Tibial nerve (tissue), 4 donors: ENCODE measurements at places on chromosomes 2 and 18.

DNA sequence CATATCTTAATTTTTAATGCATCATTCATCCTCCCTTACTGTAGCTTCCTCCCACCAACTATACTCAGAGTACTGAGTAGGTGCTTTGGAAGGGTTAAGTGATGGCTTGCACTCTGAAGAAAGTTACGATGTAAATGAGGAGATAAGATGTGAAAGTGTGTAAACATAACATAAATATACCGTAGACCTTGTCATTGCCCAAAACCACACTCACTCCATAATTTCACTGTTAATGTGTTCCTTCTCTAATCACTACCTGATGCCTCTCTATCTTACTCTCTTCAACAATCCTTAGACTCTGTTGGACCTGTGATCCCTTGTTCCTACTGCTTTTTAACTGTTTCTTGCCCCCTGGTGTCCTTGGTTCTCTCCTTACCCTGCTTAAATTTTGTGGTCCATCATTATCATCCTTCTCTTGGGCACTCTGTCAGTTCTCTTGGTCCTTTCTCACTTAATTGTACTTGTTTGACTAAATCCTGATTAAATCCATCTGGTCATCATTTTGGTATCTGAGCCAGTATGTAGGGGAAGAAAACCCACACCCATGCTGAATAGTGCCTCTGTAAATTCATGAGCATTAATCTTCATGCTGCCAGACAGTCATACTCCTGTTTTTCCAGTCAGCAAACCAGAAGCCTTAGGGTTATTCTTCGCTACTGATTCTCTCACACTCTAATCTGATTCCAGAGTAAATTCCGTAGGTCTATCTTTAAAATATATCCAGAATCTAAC lies 45.0 kb downstream of the PMS1 start:
- DNase-seq: no peak

- no peak for DNase-seq
These were observed 66.1 kb downstream of the RBBP8 start for GRCh38 chr18:22999212-22999611.

GRCh38 chr2:160932960-160933359 lies 227.3 kb upstream of the TANK start:
- no peak for DNase-seq

GRCh38 chr18:7017013-7017412 lies 100.6 kb downstream of the LAMA1 start:
- DNase-seq: no peak

GRCh38 chr18:56795381-56795780 lies 144.2 kb downstream of the WDR7 start:
- DNase-seq: no peak

DNA sequence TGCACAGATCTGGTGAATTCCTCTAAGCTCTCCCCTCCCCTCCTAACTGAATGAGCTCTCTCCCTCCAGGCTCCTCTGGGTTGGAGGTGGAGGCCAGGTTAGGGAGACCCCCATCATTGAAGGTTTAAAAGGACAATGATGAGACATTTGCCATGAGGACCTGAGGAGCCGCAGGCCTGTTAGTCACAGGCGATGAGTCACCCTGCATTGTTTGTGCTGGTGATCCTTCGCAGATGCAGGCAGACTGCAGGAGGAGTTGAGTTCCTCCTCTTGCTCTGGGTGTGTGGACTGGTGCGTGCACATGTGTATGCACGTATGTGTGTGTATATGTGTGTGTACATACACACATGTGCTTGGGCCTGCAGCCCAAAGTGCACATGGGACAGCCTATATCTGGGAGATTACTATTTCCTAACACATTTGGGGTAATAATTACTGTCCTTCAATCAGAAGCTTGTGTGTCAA lies 42.0 kb downstream of the MCFD2 start:
- DNase-seq: peak; percentile 70

DNA sequence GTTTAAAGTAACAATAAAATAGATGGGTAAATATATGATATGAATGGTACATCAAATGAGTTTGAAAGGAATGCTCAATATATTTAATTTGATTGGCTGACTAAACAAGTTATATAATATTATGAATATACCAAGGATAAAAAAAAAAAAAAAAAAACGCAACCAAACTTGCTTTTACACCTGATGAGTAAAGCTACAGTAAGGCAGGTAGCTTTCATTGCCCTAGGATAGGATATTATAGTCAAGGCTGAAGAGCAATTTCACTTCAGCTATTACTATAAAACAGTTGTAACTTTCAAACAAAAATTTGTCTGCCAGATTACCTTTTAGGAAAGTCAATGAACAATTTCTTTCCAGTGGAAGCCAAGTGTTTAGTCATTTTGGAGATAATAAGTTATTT lies 56.8 kb upstream of the PEX13 start:
- no peak for DNase-seq

DNA sequence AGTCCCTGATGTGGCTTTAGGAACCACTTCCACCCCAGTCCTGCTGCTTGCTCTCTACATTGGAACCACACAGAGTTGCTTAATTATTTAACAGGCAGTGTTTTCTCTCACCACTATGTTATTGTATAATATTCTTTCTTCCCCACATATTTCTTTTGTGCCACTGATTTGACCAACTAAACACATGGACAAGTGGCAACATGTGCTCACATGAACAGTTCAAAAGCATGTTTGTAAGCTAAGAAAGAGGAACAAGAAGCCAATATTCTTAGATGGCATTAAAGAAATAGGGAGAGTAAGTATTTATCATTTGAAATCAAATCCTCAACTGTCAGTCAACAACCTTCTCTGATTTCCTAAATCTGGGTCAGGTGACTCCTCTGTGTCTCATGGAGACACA lies 409.6 kb downstream of the FBXO15 start:
- DNase-seq: no peak

- no peak for DNase-seq
These were observed 6.0 kb downstream of the SRBD1 start for GRCh38 chr2:45605116-45605515.

DNA sequence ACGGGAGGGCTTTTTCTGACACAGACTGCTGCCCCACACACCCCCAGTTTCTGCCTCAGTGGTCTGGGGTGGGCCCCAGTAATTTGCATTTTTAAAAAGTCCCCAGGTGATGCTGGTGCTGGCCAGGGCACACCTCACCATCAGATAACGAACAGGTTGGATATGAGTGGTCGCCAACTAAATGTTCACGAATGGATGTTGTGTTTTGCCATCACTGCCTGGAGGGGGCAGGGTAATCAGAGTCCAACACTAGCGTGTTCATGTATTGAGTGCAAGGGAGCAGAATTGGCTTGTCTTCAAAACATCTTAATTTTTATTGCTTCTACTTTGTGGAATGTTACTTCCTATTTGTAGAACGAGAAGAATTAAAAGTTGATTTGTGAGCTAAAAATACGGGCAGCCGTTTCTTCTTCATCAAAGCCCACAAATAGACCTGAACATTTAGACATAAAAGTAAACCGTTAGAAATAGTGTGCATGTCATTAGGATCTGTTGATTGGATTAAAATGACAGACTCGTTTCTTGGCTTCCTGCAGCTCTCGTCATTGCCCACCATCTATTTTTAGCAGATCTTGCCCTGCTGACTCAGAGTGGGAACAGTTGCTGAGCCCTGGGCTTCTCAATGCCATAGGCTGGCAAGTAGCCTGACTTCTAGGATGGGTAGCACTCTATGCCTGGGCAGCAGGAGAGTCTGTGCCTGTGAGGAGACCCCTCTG lies 45.2 kb downstream of the NCK2 start:
- DNase-seq: peak; percentile 35

GRCh38 chr2:102110596-102111334 lies 31.8 kb upstream of the IL1R1 start:
- DNase-seq: no peak

DNA sequence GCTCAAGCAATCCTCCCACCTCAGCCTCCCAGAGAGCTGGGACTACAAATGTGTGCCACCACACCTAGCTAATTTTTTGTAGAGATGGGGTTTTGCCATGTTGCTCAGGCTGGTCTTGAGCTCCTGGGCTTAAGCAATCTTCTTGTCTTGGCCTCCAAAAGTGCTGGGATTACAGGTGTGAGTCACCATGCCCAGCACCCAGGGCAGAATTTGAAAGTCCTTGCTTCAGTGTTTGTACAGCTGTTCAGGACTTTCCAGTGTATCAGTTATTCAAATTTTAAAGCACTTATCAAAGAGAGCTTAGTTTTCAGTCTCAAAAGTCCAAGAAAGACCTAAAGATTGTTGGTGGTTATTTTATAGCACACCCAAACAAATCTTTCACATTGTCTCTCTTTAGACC lies 43.6 kb upstream of the VPS54 start:
- no peak for DNase-seq

DNA sequence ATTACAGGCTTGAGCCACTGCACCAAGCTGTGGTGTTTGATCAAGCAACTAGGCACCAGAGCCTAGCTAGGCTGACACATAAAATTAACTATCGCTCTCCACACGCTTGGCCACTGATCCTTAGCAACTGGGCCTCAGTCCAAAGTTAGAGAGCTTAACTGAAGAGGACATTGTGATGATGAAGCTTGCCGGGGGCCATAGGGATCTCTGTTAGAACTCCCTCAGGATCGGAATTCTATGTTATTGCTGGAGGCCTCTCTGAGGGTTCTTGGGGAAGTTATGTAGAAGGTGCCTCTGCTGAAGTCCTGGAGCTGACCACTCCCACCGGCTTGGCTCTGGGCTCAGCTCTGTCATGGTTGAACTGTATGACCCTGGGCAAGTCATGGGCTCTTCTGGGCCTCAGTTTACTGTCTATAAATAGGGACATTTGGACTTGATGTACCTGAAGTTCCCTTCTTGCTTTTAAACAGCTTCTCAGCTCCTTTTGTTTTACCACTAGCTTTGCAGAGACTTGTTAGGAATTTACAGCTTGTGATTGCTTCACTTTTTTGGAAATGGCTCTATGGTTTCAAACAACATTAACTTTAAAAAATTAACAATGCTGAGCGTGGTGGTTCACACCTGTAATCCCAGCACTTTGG lies 44.1 kb downstream of the GATA6 start:
- no peak for DNase-seq

- DNase-seq: no peak
These were observed 52.3 kb upstream of the MGAT5 start for GRCh38 chr2:134201533-134201932.

DNA sequence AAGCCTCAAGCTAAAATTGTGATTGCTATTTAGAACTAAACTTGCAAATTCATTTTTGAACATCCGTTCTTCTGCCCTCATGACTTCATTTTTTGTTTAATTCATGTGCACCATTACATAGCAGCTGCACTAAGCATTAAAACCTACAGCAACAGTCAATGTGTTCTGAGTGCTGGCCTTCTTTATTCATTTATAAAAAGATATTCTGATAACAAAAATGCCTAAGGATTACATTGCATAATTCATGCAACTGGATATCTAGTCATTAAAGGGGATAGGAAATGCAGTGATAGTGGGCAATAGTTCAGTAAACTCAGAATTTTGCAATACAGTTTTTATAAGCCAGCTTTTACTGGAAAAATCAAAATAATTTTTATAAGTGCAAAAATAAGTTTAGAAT lies 294.4 kb upstream of the EPC2 start:
- no peak for DNase-seq

- no peak for DNase-seq
These were observed 76.4 kb downstream of the LTBP1 start for GRCh38 chr2:33022989-33023727.

DNA sequence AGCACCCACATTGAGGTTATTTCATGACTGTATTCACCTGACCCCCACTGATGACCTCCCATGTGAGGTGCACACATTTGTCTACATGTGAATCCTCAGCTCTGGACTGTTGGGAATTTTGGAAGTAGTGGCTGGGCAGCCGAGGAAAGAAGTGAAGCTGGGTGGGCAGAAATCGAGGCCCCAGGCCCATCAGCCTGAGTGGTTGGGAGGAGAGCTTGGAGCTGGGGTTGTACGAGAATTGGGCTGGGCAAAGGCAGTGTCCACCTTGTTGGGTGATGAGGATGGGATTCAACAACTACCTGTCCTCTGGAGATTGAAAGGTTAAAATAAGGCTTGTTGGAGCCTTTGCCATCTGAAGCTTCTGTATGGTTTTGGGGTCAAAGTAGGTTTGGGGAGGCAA lies 35.8 kb downstream of the AGAP1 start:
- DNase-seq: no peak

GRCh38 chr18:50138181-50139064 lies 56.5 kb downstream of the MYO5B start:
- DNase-seq: no peak

GRCh38 chr2:160660741-160661140 lies 167.1 kb upstream of the RBMS1 start:
- no peak for DNase-seq

GRCh38 chr2:107730898-107731297 lies 95.8 kb upstream of the RGPD4 start:
- no peak for DNase-seq

- no peak for DNase-seq
These were observed 357.7 kb upstream of the SYT4 start for GRCh38 chr18:43634994-43635393.

- DNase-seq: no peak
These were observed 201.8 kb upstream of the GALNT5 start for GRCh38 chr2:157055660-157056199.

- DNase-seq: no peak
These were observed 95.7 kb upstream of the SLC39A10 start for GRCh38 chr2:195561116-195561921.

- DNase-seq: no peak
These were observed 119.1 kb downstream of the LRATD1 start for GRCh38 chr2:14751581-14751980.

DNA sequence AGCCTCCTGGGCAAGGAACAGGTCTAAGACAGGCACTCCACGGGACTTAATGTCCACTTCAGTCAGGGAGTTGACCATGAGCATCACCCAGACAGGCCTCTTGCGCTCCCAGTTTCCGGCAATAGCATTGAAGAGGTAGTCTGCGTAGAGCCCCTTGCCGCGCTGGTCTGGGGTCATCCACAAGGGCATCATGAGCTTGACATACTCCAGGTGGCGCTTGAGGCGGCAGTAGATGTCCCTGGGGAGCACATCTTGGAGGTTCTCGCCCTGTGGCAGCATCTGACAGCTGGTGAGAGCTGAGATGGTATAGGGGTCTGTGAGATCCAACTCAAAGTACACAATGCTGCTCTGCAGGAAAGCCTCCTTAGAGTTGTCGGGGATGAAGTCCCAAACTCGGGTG lies 10.6 kb downstream of the TRABD2A start:
- DNase-seq: no peak

GRCh38 chr2:59693231-59693959 lies 860.1 kb downstream of the BCL11A start:
- no peak for DNase-seq
